ENCODE measurements at places on chromosomes 7 and 10. TPM values are rescaled to one million over a fixed set of nuclear protein-coding genes. Genes with fewer than 3 reads are reported as not detected.

DNA sequence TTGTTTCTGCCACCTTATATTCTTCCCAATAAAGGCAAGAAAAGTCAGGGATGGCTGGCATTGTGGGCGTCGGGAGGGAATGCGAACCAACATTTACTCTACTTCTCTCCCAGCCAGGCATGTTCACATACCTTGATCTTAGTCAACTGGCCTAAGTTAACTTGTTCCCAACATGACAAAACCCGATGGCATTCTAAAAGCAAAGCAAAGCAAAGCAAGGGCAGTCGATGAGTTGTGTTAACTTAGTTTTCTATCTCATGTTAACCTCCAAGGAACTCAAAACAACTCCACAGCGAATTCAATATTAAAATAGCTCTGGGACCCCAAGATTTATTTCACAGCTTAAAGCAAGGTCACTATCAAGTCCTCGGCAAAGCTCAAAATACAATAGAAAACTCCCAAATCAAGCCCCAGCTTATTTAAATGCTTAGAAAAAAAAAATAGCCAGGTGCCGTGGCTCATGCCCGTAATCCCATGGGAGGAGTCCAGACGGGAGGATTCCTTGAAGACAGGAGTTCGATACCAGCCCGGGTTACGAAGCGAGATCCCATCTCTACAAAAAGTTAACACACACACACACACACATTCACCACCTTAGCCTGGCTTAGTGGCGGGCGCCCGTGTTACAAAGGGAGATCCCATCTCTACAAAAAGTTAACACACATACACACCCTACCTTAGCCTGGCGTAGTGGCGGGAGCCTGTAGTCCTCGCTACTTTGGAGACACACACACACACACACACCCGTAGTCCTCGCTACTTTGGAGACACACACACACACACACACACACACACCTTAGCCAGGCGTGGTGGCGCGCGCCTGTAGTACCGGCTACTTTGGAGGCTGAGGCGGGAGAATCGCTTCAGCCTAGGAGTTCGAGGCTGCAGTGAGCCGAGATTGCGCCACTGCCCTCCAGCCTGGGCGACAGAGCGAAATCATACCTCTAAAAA, 901 bp upstream of the CCNY start:
- peaks cover 30% of the 10 kb centered on the region for H3K4me1 ChIP-seq
- H3K27me3 ChIP-seq = peaks cover 15% of the 10 kb centered on the region
- H3K4me3 ChIP-seq = peak overlapping the region; percentile 97
- no peaks in the 10 kb centered on the region for H3K36me3 ChIP-seq
- no peak for DNase-seq

- no peak for DNase-seq
- no peaks in the 10 kb centered on the region for H3K36me3 ChIP-seq
- no peak overlapping the region for H3K27ac ChIP-seq
- no peaks in the 10 kb centered on the region for H3K27me3 ChIP-seq
These were observed 59.7 kb downstream of the COBL start for GRCh38 chr7:51256916-51257315.

GRCh38 chr7:134903073-134903790, 83.1 kb upstream of the AGBL3 start:
- no peak overlapping the region for H3K27ac ChIP-seq
- peaks cover 23% of the 10 kb centered on the region for H3K4me1 ChIP-seq
- H3K27me3 ChIP-seq = no peaks in the 10 kb centered on the region
- no peak overlapping the region for H3K4me3 ChIP-seq
- no peaks in the 10 kb centered on the region for H3K36me3 ChIP-seq

- DNase-seq = no peak
- H3K36me3 ChIP-seq = no peaks in the 10 kb centered on the region
- no peaks in the 10 kb centered on the region for H3K27me3 ChIP-seq
- no peak overlapping the region for H3K27ac ChIP-seq
These were observed 151.0 kb downstream of the CHN2 start for GRCh38 chr7:29345590-29345989.

GRCh38 chr7:341841-342638, 52.1 kb downstream of the FOXL3 start:
- H3K4me1 ChIP-seq = peaks cover 2% of the 10 kb centered on the region
- H3K27ac ChIP-seq = no peak overlapping the region
- no peaks in the 10 kb centered on the region for H3K36me3 ChIP-seq
- peaks cover 13% of the 10 kb centered on the region for H3K27me3 ChIP-seq
- DNase-seq = no peak
- no peak overlapping the region for H3K4me3 ChIP-seq

DNA sequence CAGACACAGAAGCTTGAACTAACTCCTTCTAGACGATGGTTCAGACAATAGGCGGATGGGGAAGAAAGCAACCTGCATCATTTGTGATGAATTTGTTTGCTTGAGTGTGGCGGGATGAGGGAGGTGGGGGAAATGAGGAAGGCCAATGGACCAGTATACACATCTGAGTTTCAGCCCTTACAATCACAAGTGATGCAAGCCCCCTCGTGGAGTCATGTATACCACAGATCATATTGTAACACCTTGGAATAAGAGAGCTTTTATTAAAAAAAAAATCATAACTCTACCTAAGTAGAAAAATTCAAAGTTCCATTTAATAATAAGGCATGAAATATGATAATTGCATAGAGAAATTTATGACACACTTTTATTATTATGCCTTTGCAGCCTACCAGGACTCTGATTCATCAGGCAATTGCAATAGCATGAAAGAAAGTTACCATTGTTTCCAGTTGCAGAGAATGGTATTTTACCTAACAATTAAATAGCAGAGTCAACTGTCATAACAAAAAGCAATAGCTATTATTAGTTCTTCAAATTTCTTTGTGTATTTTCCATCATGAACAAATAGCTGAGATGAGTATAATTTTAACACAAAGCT, 230.2 kb upstream of the AKR1E2 start:
- no peaks in the 10 kb centered on the region for H3K27me3 ChIP-seq
- no peak overlapping the region for H3K27ac ChIP-seq
- H3K4me1 ChIP-seq = peaks cover under 1% of the 10 kb centered on the region
- H3K36me3 ChIP-seq = no peaks in the 10 kb centered on the region
- H3K4me3 ChIP-seq = no peak overlapping the region

- DNase-seq = no peak
- H3K27ac ChIP-seq = no peak overlapping the region
- no peaks in the 10 kb centered on the region for H3K27me3 ChIP-seq
- H3K36me3 ChIP-seq = peaks cover 10% of the 10 kb centered on the region
These were observed 21.8 kb downstream of the ARHGAP19 start for GRCh38 chr10:97270523-97271154.

DNA sequence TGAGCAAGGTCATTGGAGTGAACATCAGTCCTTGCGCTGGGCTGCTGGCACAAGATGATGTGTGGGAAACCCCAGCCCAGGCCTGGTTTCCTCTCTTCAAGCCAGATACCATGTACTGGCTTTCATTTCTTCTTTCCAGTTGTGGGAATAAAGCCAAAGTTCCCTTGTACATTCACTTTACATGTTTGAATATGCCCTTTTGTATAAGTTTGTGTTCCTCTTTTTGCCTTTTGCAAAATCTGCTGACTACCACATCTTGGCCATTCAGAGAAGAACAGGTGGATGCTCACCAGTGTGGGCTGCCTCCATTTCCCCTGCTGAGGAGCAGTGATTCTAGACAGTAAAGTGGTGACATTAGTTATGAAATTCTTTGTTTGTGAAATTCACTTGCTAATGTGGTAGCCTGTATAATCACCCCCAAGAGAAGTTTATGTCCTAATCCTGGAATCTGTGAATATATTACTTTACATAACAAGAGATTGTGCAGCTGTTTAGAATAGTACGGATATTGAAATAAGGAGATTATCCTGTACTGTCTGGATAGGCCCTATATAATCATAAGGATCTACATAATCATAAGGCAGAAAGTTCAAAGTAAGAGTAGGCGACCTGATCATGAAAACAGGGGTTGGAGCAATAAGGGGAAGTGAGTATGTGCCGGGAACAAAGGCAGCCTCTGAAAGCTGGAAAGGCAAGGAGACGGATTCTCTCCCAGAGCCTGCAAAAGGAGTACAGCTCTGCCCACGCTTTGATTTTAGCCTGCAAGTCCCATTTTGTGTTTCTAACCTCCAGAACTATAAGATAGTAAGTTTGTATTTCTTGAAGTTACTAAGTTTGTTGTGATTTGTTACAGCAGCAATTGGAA, 18.8 kb upstream of the AOAH start:
- no peak overlapping the region for H3K27ac ChIP-seq
- no peaks in the 10 kb centered on the region for H3K4me1 ChIP-seq
- no peak overlapping the region for H3K4me3 ChIP-seq
- H3K36me3 ChIP-seq = no peaks in the 10 kb centered on the region

DNA sequence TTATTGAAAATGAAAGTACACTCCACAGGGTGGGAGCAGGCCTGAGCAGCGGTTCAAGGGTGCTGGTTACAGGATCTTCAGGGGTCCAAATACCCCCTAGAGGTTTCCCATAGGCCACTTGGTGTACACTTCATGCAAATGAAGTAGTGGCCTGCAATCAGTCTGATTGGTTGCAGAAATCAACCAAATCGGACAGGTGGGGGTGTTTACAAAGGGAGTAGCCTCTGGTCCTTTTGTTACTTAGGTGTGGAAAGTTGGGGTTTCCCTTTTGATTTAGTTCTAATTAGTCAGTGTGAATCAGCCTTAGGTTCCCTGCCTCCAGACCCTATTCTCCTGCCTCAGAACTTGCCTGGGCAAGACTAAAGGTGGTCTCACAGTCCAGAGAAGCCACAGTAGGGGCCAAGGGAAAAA, 49.6 kb downstream of the SYPL1 start:
- peak overlapping the region; percentile 9 for H3K27ac ChIP-seq
- H3K27me3 ChIP-seq = no peaks in the 10 kb centered on the region
- H3K4me3 ChIP-seq = no peak overlapping the region
- no peak for DNase-seq
- H3K4me1 ChIP-seq = peaks cover 23% of the 10 kb centered on the region
- H3K36me3 ChIP-seq = peaks cover 11% of the 10 kb centered on the region

DNA sequence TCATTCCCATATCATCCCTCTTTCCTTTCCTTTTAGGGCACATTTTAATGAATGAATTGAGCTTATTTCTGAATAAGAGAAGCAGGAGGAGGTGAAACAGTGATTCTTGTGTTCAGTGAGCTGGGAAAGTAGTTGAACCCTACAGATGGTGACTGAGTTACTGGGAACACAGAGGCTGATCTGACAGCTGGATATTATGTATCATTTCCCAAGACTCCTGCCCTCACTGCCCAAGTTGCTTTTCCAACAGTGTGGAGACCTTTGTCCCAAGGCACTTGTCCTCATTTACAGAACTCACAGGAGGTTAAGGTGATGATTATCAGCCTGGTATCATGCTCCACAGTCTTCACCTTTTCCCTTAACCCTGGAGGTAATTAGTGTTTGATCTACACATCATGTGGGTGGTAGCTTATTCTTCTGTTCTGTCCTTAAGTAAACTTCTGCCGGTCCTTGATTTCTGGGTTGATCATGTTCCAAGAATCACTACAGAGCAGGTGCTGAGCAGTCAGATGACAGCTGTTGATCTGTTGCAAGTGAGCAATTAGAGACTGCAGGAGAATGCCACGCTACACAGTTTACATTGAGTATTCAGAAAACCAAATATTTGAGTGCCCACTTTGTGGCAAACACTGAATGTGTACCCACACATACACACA, 2.6 kb downstream of the PRLHR start:
- no peaks in the 10 kb centered on the region for H3K36me3 ChIP-seq
- H3K4me3 ChIP-seq = no peak overlapping the region
- H3K27me3 ChIP-seq = peaks cover 19% of the 10 kb centered on the region

GRCh38 chr10:118523775-118524174, 71.7 kb downstream of the PRLHR start:
- no peaks in the 10 kb centered on the region for H3K4me1 ChIP-seq
- H3K36me3 ChIP-seq = no peaks in the 10 kb centered on the region
- DNase-seq = no peak
- H3K27ac ChIP-seq = no peak overlapping the region
- H3K27me3 ChIP-seq = peaks cover 2% of the 10 kb centered on the region

The PDIA4 gene
- total RNA-seq = 69.0 TPM

The YKT6 gene
- total RNA-seq = 178 TPM

The C10orf62 gene
- not detected for total RNA-seq

The FBXO24 gene
- 0.49 TPM for total RNA-seq

The PLEKHS1 gene
- not detected for total RNA-seq

The FAM25C gene
- not detected for total RNA-seq

The SMKR1 gene
- 0.98 TPM for total RNA-seq

Data from glutamatergic neuron (in vitro differentiated cells).